ENCODE measurements at places on chromosomes 2 and 18.
A peak's percentile ranks its signal among the peaks of the same experiment; 100 is the strongest.

DNA sequence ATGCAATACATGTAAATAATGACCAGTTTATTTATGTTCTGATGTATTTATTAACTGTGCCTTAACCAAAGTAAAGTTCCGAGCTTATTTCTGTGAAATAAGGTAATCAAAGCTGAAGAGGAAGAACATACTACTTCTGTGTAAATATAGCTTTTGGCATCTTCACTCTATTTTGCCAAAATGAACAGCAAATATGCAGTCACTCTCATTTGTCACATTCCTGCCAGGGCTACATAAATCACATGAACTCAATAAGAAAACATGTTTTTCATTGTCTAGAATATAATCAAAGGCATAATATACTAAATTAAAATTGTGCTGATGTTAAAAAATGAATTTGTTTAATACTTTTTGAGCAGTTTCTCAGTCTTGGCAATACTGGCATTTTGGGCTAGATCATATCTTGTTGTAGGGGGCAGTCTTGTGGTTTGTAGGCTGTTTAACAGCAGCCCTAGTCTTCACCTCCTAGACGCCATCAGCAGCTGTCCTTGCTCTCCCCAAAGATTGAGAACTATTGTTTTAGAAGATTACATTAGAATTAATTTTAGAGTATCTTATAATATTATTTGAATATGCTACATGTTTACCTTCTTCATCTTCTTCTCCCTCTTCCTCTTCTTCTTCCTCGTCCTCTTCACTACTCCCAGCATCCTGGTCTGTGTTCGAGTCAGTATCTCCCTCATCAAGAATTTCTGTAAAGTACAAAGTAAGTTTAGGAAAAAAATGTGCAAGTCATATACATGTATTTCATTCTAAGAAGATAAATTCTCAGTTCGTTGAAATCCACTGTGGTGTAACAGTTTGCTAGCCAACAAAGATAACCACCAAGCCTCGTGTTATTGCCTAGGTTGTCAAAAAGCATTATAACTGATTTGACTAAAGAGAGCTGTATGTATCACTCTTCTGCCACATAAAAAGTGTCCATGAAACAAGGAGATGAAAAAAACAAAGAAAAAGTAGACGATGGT, 41.5 kb downstream of the CWC22 start:
- DNase-seq: peak; percentile 30

- DNase-seq: no peak
Observed at GRCh38 chr2:68206793-68207192, 45.5 kb downstream of the PPP3R1 start.

DNA sequence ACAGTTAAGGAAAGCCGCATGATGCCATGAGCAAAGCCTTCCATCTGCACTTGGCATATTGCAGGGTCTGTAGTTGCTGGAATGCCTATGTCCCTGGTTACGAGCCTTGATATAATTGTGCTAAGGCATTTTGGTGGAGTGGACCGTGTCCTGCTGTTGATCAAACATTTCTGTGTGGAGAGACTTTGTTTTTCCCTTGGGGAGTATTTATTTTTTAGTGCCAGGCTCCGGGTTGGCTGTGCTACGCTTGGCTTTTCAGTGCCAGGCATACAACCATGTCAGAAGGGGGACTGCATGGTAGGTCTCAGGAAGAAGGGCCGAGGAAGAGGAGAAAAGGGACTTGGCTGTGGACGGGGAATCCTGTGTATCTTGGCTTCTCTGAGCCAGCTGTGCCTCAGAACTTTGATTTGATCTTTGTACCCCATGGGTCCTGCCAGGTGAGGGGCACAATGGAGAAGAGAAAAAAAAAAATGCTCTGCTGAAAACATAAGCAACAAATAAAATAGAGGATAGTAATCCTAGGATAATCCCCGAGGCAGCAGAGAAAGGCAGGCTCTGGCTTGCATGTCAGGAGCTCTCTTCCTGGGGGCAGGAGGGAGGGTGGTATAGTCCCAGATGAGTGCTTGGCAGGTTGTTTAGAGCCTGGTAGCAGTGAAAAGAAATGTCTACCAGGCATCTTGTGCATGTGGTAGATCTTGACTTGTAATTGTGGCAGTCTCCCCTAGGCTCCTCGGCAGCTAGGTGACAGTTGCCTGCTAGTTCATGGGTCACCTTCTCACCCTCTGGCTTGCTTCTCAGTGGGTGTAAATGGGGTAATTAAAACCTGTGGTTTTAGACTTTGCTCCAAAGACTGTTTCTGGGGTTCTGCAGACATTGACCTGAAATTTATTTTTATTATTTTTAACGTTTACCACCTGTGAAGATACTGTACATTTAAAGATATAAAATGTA, 233.0 kb downstream of the NEDD4L start:
- no peak for DNase-seq

DNA sequence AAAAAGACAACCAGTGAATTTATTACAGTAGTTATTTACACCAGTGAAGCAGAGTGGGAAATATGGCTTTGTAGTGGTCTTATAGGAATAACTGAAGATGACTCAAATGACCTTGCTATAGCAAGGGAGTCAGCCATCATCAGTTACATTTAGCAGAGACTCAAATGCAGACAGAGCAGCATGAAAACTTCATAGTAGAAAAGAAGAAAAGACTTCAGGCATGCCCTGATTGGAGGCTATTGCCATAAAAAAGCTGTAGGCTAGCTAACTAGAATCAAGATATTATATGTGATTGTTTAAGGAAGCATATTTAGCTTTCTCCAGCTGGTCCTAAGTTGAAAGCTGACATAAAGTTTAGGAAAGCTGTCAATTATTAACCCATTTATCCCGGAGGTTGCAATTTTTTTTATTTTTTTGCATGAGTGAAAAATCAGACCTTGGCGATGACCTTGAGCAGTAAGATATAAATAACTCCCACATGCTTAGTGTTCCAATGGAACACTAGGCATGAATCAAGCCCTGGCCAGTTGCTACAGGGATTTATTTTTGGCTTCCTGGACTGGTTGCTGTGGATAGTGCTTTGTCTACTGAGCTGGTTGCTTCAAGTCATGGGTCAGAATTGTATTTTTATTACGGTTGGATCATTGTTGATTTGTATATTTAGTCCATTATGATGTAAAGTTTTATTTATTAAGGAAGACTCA, 675.6 kb upstream of the VRK2 start:
- DNase-seq: peak; percentile 9

DNA sequence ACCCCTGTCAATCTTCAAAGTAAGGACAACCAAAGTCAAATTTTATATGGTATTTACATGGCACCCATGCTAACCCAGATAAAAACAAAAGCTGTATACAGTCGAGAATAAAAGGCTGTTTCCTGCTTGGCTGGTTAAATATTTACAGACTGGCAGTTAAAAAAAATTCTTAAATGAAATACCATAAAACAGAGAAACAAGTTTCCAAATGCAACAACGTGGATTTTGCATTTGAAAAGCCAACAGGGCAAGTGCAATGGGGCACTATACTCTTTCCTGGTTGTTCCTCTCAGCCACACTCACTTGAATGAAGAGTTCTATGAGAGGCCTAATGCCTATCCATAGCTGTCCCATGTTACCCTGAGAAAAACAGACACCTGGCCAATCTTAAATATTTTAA, 6.1 kb upstream of the NR4A2 start:
- DNase-seq: no peak

DNA sequence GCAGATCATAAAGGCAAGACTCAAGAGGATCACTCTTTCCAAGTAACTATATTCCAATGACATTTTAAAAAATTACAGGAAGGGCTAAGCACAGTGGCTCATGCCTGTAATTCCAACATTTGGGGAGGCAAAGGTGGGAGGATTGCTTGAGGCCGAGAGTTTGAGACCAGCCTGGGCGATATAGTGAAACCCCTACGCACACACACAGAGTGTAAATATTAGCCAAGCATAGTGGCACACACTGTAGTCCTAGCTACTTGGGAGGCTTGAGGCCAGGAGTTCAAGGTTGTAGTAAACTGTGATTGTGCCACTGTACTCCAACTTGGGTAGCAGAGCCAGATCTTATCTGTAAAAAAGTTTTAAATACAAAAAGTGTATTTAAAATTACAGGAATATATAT, 450.2 kb upstream of the NRP2 start:
- DNase-seq: no peak

DNA sequence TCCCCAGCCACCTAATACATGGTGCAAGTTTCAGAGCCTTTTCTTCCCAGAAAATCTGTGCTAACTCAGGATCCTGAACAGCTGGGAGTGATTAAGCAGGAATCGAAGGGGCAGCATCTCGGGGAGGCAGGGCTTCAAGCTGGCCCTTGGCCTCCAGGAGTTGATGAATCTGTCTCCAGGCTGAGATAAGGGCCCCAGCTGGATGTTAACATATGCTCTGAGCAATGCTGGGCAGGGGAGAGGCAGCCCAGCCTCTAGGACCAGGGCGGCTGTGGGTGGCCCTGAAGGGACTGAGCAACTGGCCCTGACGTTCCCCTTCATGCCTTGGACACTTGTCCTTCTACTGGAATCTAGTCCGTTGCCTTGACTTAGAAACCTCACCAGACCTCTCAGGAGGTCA, 84.1 kb upstream of the EPC2 start:
- no peak for DNase-seq

DNA sequence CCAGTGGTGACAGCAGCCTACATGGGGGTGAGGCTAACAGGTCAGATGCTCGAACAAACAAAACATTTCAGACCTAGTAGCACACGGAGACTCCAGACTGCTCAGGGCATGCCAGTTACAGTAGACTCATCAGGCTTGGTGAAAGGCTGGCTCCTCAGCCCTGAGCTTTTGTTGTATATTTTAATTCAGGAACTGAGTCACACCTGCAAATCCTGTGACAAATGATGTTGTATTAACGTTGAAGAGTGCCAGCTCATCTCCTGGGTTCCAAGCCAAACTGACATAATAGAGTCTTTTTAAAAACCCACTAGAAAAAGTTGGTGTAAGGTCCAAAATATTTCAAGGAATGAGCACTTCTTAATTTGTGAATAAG, 65.3 kb downstream of the C1D start:
- peak; percentile 72 for DNase-seq

DNA sequence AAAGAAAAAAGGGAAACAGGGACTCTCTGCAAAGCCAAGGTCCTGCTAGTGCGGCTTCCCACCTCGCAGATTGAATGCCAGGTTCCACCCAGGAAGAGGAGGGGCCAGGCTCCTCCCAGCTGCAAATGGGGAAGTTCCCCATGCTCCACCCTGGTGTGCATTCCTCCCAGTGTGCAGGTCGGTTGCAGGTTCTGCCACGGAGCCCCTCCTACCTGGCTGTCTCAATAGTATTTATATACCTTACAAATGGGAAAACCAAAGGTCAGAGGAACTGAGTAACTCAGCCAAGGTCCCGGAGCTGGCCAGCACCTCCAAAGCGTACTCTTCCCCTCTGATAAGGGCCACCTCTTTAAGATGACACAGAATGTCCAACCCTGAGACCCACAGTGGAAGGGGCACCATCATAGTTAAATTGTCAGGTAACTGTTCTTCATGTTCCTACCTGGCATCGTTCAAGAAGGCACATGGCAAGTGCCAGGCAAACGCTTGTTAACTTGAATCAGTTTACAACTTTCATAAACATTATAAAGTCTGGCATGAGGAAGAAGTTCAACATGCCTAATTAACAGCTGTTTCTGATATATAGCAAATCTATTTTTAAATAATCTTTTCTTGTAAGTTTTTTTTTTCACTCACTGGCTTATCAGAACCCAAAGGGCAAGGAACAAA, 35.5 kb downstream of the POU3F3 start:
- DNase-seq: no peak

DNA sequence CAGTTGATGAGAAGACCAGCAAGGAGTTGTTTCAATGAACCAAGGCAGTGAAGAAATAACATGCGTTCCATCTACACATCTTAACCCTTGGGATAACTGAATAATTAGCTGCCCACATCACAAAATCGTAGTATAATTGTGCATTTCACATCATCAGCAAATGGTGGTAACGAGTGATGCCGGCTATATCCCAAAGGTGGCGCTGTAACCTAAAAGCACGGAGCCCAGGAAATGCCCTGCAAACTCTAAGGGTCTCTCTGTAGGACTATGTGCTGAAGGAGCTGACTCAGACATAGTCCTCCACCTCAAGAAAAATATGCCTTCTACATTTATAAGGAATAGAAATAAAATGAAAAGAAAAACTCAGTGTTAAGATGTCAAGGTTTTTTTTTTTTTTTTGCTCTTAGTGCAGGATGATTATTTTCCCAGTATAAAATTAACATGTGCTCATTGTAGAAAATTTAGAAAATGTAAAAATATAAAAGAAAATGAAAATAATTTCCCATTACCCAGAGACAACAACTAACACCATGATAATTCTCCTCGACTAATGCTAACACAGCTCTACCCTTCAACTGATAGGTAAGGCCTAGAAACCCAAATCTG, 23.1 kb upstream of the DSG3 start:
- peak; percentile 17 for DNase-seq

DNA sequence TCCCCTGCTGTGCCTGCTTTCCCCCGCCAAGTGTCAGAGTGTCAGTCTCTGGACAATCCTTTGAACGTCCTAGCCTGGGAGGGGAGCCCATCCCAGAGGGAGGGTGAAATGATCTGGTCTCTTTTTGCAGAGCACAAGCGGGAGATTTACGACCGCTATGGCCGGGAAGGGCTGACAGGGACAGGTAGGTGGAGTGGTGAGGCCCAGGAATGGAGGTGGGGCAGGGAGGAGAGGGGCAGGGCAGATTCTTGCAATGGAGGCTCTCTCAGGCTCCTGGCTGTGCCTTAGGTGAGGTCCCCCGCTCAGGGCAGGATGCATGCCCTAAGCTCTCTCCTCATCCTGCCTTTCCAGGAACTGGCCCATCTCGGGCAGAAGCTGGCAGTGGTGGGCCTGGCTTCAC, 2.4 kb downstream of the DNAJB2 start:
- no peak for DNase-seq

DNA sequence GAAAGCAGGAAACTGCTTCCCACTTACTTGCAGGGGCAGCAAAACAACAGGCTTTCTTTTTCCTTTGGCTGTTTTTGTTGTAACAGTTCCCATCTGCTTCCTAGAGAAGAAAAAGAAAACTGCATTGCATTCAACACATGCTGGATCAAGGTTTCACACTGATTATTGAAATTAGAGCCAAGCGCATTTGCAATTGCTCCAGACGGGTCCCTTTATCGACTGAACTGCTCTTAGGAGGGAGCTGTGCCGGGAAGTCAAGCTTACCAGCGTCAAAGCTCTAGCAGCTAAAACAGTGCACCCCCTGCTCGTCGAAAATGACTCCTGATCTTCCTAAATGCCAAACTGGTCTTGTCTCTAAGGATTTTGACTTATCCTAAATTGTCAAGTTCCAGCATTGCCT, 164.0 kb upstream of the SESTD1 start:
- DNase-seq: no peak

- DNase-seq: no peak
Observed at GRCh38 chr2:197704434-197705120, 592 bp upstream of the MARS2 start.

- no peak for DNase-seq
Observed at GRCh38 chr2:134379293-134379692, 125.4 kb downstream of the MGAT5 start.

GRCh38 chr2:8657423-8658062, 24.3 kb upstream of the ID2 start:
- DNase-seq: no peak

- no peak for DNase-seq
Observed at GRCh38 chr2:78978340-78978739, 47.2 kb upstream of the REG3G start.

GRCh38 chr2:198762441-198762840, 695.3 kb downstream of the SATB2 start:
- DNase-seq: peak; percentile 43

GRCh38 chr2:5933669-5934068, 241.5 kb downstream of the SOX11 start:
- no peak for DNase-seq
